ENCODE measurements at places on chromosomes 6 and 20.

DNA sequence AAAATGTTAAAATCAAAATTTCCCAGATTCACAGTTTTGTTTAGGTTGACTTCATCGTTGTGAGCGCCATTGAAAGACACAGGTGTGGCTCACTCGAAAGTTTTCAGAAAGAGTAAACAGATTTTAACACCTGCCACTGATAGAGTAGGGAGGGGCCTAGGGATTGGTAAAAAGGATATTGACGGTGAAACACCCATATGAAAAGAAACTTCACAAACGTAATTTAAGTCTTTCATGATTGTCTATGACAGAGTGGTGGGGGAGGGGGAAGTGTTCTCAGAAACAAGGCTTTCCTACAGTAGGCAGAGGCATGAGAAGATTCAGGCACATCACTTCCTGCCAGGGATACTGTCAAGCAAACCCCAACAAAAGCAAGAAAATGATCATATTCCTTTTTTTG, 101.4 kb downstream of the PERP start:
- DNase-seq = no peak

- no peak for DNase-seq
Measured at GRCh38 chr20:41470362-41471095, 103.9 kb upstream of the EMILIN3 start.

GRCh38 chr6:39339096-39339867, 16.8 kb upstream of the KCNK16 start:
- DNase-seq = no peak

- no peak for DNase-seq
Measured at GRCh38 chr6:115838763-115839401, 221.8 kb downstream of the FRK start.

GRCh38 chr20:37364927-37365272, 19.0 kb downstream of the SRC start:
- no peak for DNase-seq

DNA sequence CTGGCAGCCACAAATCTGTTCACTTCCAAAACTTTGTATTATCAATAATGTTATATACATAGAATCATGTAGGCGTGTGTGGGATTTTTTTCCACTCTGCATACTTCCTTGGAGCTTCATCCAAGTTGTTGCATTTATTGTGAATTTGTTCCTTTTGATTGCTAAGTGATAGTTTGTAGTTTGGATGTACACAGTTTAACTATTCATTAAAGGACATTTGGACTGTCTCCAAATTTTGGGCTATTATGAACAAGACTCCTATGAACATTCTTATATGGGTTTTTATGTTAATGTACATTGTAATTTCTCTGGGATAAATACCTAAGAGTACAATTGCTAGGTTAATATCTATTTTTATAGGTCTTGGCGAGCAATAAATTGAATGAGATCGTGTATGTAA, 36.2 kb upstream of the GCNT2 start:
- DNase-seq = no peak

GRCh38 chr6:57302477-57302876, 15.0 kb upstream of the PRIM2 start:
- no peak for DNase-seq

GRCh38 chr20:52313341-52313963, 121.9 kb upstream of the ZFP64 start:
- no peak for DNase-seq

DNA sequence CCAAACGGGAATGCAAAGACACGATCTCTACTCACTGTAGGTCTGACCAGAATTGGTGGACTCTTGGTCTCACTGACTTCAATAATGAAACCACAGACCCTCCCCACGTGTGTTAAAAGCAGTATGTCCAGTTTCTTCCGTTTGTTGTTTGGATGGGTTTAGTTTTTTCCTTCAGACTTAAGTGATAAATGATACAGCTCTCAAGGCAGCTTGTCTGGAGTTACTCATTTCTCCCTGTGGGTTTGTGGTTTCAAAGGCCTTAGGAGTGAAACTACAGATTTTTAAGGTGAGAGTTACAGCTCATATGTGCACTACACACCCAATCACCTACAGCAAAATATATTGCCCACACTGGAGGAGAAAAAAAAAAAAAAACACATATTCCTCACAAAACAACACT, 86.7 kb upstream of the STMND1 start:
- no peak for DNase-seq

DNA sequence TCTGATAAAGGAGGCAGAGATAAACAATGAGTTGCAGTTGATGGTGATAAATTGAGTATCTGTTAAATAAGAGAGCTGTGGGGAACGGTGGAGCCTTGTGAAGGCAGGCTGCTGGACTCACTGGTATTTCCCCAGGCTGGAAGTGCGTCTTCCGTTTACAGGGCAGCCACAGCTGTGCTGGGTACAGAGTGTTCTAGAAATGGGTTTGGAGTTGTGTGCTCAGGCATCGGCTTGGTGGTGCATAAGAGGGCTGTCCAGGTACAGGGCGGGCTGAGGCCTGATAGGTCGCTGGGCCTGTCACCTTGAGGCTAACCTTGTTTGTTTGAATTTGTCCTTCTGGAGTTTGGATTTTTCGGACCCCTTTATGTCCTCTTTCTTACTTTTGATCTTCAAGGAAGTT, 39.3 kb downstream of the ARID1B start:
- DNase-seq = no peak

DNA sequence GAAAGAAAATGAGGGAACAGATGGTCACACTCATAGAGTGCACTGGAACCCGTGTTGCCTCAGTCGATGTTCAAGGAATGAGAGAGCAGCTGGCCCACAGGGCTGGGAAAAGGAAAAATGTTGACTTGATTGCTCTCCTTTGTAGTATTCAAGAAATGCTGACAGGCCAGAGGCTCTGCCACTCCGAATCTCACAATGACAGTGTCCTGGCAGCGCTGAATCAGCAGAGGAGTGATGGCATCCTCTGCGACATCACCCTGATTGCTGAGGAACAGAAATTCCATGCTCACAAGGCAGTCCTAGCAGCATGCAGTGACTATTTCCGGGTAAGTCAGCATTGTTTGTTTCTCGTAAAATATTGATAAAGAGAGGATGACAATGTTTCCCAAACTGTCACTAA, 51.3 kb downstream of the KLHL32 start:
- DNase-seq = no peak

DNA sequence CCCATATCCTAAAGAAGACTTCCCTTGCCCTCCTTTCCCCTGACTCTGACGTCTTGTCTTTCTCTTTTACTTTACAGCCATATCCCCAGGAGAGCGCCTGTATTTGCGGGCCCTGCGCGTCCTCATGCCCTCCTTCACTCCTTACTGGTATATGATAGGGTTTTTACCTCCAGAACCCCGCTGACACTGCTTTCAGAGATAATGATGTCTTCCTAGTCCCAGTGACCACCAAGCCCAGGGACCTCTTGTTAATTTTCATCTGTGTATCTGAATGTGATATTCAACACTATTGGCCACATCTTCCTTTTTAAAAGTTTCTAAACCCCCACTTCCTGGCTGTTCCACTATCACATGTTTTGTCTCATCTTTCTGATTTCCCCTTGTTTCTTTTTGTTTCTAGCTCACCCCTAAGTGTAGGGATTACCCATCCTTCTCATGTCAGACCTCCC, 102.0 kb downstream of the HIVEP1 start:
- no peak for DNase-seq

DNA sequence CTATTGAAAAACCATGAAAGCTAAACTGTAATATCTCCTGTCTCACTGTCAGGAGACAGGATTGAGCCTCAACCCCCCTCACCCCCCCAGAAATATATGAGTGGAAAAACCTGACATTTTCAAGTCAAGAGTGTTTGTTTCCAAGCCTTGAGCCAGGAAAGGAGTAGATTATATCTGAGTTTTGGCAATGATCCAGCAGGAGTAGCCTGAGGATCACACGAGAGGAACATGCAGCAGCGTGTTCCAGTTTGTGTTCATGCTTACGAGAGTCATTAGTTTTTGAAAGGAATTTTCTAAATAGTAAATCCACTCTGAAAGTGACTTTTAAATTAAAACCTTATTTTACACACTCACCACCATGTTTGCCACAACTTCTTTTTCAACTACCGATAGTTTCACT, 15.8 kb downstream of the IL22RA2 start:
- DNase-seq = no peak
